ENCODE measurements at places on chromosomes 5 and 9.

DNA sequence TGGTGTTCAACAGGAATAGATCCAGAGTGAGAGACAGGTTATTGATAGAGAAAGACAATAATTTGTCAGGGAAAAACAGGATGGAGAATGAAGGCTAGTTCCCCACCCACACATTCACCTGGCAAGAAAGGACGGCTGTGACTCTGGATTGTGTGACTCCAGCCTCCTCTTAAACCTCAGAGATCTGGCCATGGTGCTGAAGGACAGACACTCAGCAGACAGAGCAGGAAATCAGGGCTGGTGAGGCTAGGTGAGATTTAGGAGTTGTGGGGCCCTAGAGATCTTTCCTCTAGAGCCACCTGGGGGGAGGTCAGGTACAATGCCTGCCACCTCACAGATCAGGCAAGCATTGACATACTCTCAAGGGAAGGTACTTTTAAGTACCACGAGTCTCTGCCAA is 15.2 kb downstream of the OR1B1 start:
- DNase-seq, result no peak

DNA sequence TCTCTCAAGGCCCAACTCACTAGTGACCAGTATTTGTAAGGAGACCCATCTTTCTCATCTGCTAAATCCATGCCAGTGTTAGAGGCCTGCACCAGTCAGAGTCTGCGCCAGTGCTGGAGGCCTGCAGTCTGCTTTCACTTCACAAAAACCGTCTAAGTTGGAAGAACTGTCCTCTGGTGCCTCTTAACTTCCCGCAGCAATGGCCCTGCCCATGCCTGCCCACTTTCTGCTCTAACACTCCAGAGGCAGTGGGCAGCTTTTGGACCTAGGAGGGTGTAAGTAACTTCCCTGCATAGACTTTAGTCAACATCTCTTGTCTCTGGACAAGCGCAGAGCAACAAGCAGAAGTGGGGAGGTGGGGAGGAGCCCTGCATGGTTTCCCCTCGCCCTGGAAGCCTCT is 152.9 kb downstream of the AUH start:
- DNase-seq, result no peak

- DNase-seq, result no peak
Measured at GRCh38 chr9:105255421-105255820, 11.0 kb downstream of the SLC44A1 start.

- no peak for DNase-seq
Measured at GRCh38 chr9:15529566-15530324, 19.0 kb upstream of the PSIP1 start.

DNA sequence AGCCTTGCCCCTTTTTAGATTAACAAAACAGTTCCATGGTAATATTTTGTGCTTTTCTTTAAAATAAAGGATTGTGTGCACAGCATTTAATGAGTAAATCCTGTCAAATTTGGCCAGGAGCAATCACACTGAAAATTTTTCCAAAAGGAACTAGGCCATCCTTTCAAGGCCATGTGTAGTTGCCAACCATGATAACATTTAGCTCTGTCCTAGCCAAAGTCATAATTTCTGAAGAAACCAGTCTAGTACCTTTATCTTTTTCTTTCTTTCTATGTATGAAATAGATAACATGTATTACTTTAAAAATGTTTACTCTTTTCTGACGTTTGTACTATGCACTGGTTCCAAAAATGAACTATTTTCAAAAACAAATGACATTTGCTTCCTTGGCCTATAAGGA is 143.7 kb downstream of the PBX3 start:
- no peak for DNase-seq

- peak; percentile 66 for DNase-seq
Measured at GRCh38 chr9:91727316-91727861, 222.6 kb downstream of the ROR2 start.

- no peak for DNase-seq
Measured at GRCh38 chr5:135033901-135034235, at the start of gene PITX1. TSS of gene PITX1 (minus strand) at chr5:135034228. CDS start at chr5:135033881, 347 bp downstream.

DNA sequence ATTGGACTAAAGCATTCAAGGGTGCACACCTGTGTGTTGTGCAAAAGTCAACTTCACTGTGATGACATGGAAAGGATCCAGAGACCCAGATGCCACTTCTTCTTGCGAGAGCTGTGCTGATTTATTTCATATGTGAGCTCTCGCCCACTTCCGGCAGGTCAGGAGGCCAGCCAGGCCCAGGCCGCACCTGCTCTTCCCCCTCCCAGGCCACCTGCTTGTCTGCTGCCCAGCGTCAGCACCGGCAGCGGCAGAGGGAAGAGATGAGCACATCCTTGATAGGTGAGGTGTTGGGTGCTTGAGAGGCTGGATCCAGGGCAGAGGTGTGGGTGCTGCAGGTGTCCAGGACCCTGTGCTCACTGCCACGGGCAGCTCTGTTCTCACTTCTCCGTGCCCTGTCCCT is 242.9 kb downstream of the FANCC start:
- no peak for DNase-seq

GRCh38 chr5:111681414-111682120 is 75.4 kb downstream of the NREP start:
- DNase-seq, result no peak
